ENCODE measurements at places on chromosomes 12 and 14.

DNA sequence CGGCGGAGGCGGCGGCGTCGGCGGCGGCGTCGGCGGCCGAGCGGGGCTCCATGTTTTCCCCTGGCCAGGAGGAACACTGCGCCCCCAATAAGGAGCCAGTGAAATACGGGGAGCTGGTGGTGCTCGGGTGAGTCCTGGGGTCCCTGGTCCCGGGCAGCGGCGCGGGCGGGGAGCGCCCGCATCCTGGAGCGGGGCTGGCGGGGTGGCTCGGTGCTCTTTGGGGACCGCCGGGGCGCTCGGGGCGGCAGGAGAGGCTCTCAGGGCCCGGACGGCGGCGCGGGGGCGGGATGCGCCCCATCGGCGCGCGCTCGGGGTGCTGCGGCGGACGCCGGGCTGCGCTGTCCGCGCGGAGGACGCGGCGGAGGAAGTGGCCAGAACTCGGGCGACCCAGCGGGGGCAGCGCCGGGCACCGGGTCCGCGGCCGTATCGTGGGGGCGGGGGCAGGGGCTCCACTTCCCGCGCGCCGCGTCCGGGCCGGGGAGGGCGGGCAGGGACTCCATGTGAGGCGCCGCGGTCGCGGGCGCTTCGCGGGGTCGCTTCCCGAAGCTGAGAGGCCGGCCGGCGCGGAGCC is 485 bp downstream of the PELI2 start:
- peak; percentile 29 for DNase-seq

GRCh38 chr12:61713121-61713520 is 547.1 kb upstream of the USP15 start:
- no peak for DNase-seq

- DNase-seq = no peak
Measured at GRCh38 chr12:52561880-52562449, 9.0 kb upstream of the KRT71 start.

DNA sequence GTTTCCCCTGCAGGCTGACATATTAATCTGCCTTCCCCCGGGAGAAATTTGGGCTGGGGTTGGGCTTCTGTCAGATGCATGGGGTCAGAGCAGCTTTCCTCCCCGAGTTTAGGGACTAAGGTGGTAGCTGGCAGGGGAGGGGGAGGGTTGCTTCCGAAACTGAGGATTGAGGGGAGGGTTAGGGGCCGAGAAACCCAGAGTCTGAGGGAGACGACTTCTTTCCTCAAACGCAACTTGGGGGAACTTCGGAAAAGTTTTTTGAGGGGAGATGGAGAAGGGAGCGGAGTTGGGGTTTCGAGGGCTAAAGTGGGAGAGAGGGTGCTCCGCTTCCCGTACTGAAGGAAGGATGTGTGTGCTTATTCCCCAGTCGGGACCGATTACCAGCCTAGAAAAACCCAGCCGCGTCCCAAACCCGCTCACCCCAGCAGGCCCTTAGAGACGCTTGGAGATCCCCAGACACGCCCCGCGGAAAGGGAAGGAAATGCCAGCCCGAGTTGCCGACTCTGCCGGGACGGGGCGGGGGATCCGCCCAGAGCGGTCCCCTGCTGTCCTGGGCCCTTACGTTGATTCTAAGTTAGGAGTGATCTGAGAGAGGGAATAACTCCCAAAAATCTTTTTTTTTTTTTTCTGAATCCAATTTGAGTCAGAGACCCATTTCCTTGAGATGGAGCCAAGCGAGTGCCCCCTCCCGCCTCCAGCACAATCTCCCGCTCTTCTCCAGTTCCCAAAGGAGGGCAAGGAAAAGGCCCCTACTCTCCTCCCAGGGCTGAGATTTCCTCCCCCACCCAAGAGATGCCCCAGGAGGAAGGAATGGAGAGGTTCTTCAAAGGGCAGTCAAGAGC is 61.9 kb downstream of the SMUG1 start:
- DNase-seq = no peak

GRCh38 chr14:77141214-77142004 is at the start of gene ZDHHC22:
ZDHHC22 (minus strand) TSS chr14:77141791; CDS start chr14:77139738, 2,053 bp downstream.
- DNase-seq = no peak

Data from stimulated activated CD4-positive, alpha-beta T cell treated with anti-CD3 and anti-CD28 coated beads, Interleukin-1b, Interleukin-23, amount 100 ng/mL, for 4 hours (primary cell).